Fibroblast of lung (primary cell): ENCODE measurements at places on chromosomes 5 and 9. TPM values are rescaled to one million over a fixed set of nuclear protein-coding genes. Genes with fewer than 3 reads are reported as not detected.

- no peaks in the 10 kb centered on the region for H3K27me3 ChIP-seq
- H3K36me3 ChIP-seq, result no peaks in the 10 kb centered on the region
- no peak for DNase-seq
Measured at GRCh38 chr9:23598994-23599393, 227.0 kb downstream of the ELAVL2 start.

DNA sequence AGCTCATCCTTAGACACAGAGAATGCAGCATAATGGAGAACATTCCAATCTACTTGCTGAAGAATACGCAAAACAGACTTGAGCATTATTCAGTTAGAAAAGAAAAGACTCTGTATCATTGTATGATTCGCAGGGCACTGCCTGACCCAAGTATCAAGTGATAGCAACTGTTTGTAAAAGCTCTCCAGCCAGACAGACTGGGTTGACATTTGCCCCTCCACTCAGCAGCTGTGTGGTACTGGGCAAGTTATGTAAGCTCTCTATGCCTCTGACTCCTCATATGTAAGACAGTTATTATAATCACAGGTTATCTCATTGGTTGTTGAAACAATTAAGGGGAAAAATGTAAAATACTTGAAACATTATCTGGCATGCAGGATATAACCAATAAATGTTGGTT lies 505.0 kb downstream of the ELAVL2 start:
- H3K4me1 ChIP-seq, result no peaks in the 10 kb centered on the region
- H3K27ac ChIP-seq, result no peak overlapping the region
- H3K4me3 ChIP-seq, result no peak overlapping the region
- H3K36me3 ChIP-seq, result no peaks in the 10 kb centered on the region

Gene RANBP17
- total RNA-seq, result 3.5 and 10.0 TPM in 2 replicates

Gene PRUNE2
- total RNA-seq, result 44.9 and 95.6 TPM in 2 replicates

- no peaks in the 10 kb centered on the region for H3K27me3 ChIP-seq
- H3K4me1 ChIP-seq, result no peaks in the 10 kb centered on the region
- H3K27ac ChIP-seq, result no peak overlapping the region
- no peaks in the 10 kb centered on the region for H3K36me3 ChIP-seq
Measured at GRCh38 chr5:59660737-59661136, 232.8 kb downstream of the PDE4D start.

DNA sequence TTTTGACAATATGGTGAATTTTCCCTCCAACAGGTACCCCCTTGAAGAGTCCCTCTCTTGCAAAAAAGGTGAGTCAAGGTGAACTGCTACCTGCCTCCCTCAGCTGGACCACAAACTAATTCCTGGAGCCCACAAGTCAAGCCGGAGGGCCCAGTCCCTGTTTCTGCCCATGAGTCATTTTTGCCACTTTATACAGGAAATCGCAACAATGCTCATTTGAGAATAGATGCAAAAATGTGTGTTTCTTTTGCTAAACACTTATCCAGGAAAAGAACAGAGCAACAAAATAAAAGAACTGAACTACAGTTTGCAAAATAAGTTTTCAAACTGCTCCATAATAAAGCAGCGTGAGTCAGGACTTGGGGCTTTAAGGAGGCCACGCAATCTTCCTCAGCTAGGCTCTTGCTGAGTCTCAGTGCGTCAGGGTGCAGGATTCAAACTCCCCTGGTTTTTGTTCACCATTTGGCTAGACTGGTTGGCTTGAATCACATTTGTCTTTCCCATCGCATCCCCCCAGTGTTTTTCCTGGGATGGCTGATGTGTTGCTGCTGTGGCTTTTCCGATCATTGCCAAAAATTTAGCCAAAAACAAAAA lies 102.7 kb downstream of the GOLPH3 start:
- no peak overlapping the region for H3K4me3 ChIP-seq
- H3K27me3 ChIP-seq, result no peaks in the 10 kb centered on the region
- no peak overlapping the region for H3K27ac ChIP-seq
- no peak for DNase-seq
- no peaks in the 10 kb centered on the region for H3K4me1 ChIP-seq
- no peaks in the 10 kb centered on the region for H3K36me3 ChIP-seq

GRCh38 chr5:96113170-96113939 lies 151.7 kb upstream of the ELL2 start:
- H3K27me3 ChIP-seq, result no peaks in the 10 kb centered on the region
- no peak overlapping the region for H3K27ac ChIP-seq
- no peak overlapping the region for H3K4me3 ChIP-seq
- no peaks in the 10 kb centered on the region for H3K36me3 ChIP-seq
- H3K4me1 ChIP-seq, result no peaks in the 10 kb centered on the region
- no peak for DNase-seq

DNA sequence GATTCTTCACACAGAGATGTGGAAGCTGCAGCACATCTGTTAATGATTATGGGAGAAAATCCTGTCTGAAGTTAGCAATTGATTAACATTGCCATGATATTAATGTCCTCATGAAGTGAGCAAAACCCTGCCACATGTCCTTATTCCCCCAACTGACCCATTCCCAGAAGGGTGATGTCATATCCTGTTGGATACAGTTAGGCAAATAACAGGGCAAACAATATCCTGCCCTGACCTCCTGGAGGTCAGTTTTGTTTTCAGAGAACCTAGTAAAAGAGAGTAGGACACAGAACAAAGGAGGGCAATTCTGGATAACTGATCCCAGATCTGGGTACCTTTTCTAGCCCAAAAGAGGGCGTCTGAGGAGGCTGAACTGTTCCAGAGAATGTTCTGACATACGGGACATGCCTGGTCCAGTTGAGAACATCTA lies 11.0 kb downstream of the ABLIM3 start:
- H3K4me3 ChIP-seq, result no peak overlapping the region
- H3K27me3 ChIP-seq, result no peaks in the 10 kb centered on the region
- peak overlapping the region; percentile 80 for H3K27ac ChIP-seq
